Urothelium cell line (cell line): ENCODE measurements at places on chromosomes 1 and 21.

DNA sequence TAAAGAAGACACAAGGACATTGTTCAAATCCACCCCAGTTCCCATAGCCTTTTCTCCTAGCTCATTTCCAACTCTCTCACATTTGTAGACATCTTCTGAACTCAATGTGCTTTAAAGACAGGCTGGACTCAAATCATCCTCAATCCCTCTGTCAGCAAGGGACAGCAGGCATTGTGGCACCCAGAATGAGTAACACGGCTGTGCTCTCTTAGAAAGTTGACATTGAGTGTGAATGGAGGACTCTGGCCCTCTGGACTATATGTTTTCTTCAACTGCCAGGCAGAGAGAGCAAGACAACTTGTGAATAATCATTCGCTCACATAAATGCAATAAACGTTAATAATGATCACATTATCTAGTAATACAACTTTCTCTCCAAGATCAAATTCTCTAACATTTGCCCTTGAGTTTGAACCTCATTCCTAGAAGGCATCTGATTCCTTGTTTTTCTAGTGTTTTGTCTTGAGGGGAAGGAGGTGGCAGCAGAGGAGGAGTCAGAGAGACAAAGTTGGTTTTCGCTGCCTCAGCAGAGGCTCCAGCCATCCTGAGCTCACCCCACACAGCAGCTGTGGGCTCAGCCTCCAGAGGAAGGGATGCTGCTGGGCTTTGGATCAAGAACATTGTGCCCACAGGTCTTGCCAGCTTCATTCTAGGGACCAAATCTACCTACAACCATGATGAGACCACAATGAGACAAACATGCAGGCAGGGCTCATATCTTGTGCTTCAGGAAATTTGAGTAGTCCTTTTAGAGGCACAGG, 85.1 kb downstream of the BCAR3 start:
- no peak for DNase-seq

DNA sequence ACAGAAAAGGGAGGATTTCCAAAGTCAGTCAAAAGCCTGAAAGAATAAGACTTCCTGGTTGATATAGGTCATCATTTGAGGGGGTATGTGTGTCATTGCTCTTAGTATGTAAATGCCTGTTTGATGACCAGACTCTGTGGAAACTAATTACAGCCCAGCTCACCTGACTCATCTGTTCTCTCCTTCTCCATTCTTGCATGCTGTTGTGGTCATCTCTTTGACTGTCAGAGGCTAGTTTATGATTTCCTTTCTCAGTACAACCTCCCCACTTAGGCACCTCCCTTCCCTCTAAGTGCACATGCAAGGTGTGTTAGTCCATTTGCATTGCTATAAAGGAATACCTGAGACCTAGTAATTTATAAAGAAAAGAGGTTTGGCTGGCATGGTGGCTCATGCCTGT, 2.4 kb upstream of the C1orf116 start:
- DNase-seq = peak; percentile 43

DNA sequence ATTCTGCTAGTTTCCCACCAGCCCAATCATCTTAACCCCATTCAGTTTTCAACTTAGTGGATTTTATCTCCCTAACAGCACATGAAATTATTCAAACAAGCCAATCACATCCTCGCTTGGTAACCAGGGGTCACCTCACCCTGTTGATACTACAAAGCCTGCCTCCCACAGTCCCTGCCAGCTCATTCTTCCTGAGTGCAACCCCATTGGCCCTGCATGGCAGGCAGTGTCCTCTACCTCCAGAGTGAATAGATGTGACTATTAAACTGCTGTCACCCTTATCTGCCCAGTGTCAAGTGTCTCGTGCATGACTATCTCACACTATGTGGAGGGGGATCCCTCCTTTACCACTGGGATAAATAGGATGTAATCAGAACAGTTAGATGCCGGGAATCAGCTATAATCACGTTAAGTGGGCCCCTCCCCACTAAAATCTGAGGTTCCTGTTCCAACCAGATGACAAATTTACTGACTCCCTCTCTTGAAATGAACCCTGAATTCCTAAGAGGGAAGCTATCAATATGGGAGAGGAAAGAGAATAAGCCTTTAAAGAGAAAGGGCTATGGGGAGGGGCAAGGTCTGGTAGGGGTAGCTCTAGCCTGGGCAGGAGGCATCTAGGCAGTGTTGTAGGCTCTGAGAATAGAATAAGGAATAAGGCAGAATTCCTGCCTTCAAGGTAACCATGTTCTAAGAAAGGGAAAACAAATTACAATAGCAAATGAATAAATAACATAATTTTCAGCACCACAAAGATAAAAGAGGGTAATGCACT, 155.9 kb downstream of the SLC30A10 start:
- DNase-seq = no peak

- no peak for DNase-seq
Measured at GRCh38 chr1:244598611-244599010, 54.3 kb upstream of the DESI2 start.

GRCh38 chr1:26700711-26701110, 4.9 kb downstream of the ARID1A start:
- no peak for DNase-seq
